Transverse colon (tissue), 4 donors: ENCODE measurements at places on chromosomes 6 and 20.

DNA sequence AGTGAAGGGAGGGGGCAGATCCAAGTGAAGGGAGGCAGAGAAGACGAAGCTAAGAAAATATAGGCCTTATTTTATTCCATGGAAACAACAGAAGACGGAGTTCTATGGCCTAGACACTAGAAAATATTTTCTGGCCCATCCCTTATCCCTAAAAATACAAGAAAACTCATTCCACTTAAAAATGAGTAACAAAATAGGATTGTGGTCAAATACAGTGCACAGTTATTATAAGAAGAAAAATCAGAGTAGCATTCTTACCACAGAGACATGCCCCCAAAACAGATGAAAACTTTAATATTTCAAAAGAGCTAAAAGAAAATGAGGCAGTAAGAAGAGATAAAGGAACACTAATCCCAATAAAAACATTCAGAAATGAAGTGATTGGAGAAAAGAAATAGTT is 202.9 kb downstream of the GMPR start:
- DNase-seq: no peak

DNA sequence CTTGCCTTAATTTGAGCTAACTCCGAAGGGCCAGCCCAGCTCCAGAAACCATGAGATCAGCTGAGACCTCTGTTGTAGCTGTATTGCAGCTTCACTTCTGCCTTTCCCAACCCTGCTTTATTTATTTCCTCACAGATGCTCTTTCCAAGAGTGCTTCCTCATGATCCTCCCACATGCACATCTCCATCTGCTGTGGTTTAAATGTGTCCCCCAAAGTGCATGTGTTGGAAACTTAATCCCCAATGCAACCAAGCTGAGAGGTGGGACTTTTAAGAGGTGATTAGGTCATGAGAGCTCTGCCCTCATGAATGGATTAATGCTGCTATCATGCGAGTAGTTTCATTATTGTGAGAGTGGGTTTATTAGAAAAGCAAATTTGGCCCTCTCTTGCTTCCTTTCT is 164.4 kb upstream of the TAB2 start:
- DNase-seq: no peak

DNA sequence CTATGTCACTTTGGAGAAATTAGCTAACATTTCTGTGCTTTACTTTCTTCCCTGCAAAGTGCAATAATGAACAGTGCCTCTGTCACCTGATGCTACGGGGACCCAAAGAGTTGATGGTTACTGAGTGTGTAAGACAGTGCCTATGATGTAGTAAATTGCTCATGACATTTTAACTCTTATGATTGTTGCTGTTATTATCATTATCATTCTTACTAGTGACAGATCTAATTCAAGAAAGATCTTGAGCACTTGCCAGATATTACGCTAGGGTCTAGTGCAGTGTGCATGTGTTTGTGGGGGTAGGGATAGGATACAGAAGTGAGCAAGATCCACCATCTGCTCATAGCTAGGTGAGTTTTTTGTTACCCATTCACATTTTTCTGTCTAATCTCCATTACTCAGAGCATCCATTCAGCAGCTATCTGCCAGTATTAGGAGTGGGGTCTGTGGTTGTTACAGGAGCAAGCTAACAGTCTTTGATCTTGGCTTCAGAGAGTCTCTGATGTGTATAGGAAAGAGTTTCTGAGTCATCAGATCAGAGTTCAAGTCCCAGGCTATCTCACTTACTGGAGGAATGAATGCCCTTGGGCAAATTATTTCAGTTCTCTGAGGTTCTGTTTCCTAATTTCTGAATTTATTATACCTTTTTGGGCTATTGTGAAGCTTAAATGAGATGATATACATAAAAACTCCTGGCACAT is 33.1 kb upstream of the DAAM2 start:
- DNase-seq: no peak

DNA sequence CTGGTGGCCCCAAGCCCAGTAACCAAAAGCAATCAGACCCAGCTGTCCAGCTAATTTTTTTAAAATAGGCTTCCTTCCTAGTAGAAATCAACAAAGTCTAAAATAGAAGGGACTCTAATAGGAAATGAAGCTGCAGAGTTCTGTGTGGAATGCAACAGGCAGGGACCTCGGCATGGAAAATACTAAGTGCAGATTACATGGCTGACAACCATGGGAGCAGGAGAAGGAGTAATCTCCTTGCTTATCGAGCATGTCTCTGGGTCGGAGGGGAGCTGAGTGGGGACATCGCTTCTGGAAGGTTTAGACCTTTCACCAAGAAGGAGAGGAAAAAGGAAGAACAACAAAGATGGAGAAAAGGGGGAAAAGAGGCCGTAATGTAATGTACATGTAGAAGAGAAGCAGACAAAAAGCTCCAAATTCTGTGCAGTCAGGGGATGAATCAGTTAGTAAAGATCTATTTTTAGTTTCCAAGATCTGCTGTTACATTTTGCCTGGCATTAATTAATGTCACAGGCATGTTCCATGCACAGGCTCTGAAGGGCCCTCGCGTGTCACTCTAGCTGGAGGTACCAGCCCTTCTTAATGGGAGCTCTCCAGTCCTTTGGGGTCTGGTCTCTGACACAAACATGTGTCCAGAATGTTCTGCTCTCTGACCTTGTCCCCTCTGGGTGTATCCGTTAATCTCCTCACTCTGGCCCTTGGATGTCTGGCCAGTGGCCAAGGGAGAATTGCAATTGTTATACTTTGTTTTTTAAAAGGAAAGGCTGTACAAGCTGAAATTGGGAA is 16.6 kb upstream of the ZNF831 start:
- no peak for DNase-seq

GRCh38 chr6:80543598-80544222 is 437.2 kb downstream of the BCKDHB start:
- DNase-seq: no peak

GRCh38 chr6:169093066-169093723 is 160.5 kb downstream of the THBS2 start:
- no peak for DNase-seq

GRCh38 chr6:33344701-33345697 is 27.5 kb upstream of the ZBTB22 start:
- peak; percentile 71 for DNase-seq

DNA sequence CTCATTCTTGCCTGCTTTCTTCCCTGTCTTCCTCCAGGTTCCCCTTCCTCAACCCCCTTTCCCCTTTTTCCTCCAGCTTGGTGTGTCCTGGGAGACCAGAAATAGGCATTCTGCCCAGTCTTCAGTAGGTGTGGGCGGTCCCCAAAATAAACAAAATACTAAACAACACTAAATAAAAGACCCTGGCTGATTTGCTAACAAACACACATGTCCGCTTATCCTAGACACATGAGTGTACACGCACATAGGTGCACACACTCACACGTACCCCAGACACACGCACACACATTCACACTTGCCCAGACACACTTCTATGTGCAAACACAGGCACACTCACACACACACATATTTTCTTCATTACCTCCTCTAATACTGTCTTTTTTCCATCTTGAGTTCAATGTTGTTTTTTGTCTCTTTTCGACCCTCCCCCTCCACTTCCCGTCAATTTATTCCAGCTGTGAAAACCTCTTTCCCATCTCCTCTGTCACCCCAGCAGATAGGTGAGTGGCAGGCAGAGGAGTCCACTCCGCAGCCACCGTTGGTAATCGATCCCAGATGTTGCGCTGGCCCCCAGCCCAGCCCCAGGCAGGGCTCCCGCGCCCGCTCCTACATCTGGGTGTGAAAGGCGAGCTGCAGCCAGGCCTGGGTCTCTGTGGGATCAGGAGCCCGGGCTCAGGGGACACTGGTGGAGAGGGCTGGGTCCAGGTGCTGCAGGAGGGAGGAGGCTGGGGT is 56.9 kb upstream of the FOXP4 start:
- no peak for DNase-seq

GRCh38 chr6:30836957-30837356 is 47.4 kb upstream of the DDR1 start:
- DNase-seq: no peak

- DNase-seq: no peak
Measured at GRCh38 chr6:34672657-34673043, 23.9 kb downstream of the ILRUN start.

DNA sequence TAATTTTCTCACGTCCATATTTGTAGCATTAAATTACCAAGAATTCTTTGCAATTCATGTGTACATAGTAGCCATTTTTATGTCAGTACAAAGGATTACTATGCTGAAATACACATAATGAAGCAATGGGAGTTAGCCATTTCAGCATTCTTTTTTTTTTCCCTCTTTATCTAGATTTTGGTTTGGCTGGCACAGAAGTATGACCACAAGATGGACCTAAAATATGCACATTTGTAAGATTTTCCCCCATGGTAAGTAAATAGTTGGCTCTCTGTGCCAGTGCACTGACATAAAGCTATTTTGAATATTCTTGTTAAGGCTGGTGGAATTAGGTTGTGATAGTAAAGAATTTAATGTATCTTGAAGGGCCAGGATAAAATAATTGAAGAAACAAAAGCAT is 486.1 kb upstream of the BTBD3 start:
- no peak for DNase-seq

DNA sequence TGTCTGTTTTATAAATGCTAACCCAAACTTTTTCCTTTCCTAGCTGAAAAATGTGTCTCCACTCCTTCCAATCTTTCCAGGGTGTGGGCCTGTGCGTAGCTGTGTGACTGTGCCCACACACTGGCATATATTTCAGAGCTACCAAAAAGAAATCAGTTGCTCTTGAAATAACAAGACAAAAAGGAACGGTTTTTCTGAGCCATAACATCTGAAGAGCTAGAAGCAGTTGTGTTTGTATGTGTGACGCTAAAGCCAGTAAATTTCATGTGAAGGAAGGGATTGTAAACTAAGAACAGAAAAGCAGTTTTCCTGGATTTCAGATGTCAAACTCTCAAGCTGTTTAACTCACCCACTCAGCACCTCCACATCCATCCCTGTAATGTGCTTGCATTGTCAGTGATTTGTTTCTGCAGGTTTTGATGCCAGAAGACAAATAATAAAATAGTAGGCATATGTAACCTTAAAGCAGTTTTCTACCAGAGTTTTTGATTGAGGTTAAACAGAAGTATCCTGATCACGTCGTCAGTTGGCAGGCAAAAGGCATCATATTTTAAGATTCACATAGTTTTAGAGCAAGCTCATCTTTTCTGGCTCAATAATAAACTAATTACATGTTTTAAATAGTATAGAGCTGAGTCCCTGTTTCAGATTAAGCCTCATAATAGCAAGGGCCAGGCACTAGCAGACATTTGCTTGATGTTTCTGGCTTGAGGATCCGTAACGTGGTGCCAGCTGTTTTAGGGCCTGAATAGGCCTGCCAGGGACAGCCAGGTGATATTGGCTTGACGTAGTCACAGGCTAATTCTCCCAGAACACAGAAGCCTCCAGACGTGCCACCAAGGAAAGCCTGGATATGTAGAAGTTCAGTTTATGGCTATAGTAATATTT is 90.9 kb downstream of the FOXO3 start:
- DNase-seq: no peak

GRCh38 chr6:139249395-139249794 is 42.4 kb downstream of the TXLNB start:
- no peak for DNase-seq

DNA sequence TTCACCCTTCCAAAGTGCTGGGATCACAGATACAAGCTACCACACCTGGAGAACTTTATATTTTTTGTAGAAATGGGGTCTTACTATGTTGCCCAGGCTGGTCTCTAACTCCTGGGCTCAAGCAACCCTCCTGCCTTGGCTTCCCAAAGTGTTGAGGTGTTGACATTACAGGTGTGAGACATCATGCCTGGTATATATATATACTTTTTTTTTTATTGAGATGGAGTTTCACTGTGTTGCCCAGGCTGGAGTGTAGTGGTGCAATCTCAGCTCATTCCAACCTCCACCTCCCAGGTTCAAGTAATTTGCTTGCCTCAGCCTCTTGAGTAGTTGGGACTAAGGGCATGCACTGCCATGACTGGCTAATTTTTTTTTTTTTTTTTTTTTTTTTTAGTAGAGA is 5.4 kb downstream of the FKBP5 start:
- no peak for DNase-seq

DNA sequence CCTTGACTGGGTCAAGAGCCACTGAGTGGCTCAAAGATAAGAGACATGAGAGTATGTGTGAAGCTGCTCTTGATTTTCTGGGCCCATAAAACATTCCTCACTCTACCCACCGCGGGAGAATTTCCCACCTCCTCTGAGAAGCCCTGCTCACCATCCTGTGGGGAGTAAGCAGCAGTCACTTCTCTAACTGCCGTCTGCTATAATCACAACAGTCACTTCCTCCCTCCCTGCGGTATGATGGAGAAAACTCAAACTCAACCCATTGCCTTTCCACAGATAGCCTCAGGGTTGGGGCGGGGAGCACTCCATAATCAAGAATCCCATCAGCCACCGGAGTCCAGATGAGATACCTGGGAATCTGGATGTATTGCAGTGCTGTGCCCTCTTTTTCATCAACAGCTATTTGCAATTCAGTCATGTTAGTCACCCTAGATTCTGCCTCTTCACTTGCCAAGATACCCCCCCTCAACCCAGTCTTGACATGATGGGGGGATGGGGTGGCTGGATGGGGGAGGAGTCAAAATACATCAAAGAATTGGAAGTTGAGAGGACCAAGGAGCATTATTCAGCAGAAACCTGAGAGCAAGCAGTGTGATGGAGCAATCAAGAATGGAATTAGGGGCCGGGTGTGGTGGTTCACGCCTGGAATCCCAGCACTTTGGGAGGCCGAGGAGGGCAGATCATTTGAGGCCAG is 5.1 kb downstream of the MOCS1 start:
- no peak for DNase-seq

DNA sequence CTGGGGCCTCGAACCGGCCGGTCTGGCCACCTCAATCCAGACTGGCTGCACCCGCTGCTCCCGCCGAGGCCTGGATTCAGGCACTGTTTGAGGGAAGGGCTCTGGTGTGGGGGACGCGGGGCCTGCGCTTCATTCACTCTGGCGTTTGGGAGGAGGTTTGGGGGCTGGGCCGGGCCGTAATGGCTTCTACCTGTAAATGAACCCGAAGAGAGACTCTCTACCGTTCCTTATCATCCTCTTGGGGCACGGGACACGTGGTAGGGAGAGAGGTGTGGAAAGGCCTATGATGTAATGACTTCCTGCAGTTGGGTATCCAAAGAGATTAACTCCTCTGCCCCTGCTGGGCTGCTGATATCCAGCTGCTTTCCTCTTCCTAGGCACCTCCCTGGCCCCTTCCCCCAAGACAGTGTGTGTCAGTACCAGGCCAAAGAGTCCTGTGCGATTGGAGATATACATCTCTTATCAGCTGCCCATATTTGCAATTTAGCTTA is 1.8 kb downstream of the FOXO3 start:
- DNase-seq: peak; percentile 65

- no peak for DNase-seq
Measured at GRCh38 chr6:99241905-99242534, 107.5 kb downstream of the FAXC start.

- DNase-seq: no peak
Measured at GRCh38 chr6:25172819-25173218, 106.4 kb upstream of the CARMIL1 start.

- no peak for DNase-seq
Measured at GRCh38 chr6:47091886-47092668, 49.9 kb upstream of the ADGRF1 start.

GRCh38 chr6:11459079-11459610 is 78.4 kb upstream of the TMEM170B start:
- no peak for DNase-seq

GRCh38 chr6:44956396-44956795 is 371.7 kb upstream of the RUNX2 start:
- no peak for DNase-seq
